ENCODE measurements at places on chromosomes 3 and 15. TPM values are rescaled to one million over a fixed set of nuclear protein-coding genes. Genes with fewer than 3 reads are reported as not detected.

Gene ZNF620
- total RNA-seq, result 27.1 TPM

Gene THAP10
- 3.7 TPM for total RNA-seq

Gene RASA2
- 24.4 TPM for total RNA-seq

Gene SMARCC1
- total RNA-seq, result 268 TPM

DNA sequence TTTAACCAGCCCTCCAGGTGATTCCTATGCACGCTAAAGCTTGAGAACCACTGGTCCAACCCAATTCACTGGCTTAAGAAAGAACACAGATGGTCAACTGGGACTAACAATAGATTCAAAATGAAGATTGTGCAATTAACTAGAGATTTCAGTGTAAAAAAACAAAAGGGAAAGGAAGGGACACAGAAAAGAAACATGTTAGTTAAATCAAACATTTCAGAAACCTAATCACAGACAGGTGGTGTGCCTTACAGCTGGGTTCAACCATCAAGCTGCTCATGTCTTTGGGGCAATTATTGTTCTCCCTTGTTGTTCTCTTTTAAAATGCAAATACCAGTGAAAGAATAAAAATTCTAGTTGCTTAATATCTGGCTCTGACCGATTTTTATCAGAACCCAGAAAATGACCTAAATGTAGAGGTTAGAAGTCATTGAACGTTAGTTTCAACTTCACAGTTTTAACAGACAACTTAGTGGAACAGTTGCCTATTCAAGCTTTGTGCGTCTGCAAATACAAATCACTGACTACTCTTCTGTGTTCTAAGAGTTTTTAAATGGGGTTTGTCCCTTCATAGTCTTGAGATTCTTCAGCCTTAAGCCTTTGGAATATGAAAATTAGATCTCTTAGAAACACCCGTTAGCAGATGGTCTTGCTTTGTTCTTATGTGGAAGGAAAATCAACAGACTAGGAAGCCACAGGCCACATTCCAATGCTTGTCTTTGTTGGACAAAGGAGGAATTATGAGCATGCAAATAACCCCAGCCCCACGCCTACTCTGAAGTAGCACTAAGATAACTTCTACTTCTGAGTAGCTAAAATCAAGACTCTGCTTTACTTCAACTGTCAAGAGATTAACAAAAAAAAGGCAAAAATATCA lies 223.4 kb downstream of the ATP8B4 start:
- H3K27ac ChIP-seq, result no peak overlapping the region
- no peaks in the 10 kb centered on the region for H3K36me3 ChIP-seq
- 0 out of 3 replicates have a peak overlapping the region, but pooled peaks have one; percentile 6 for H3K4me3 ChIP-seq
- no peaks in the 10 kb centered on the region for H3K27me3 ChIP-seq
- H3K4me1 ChIP-seq, result no peaks in the 10 kb centered on the region
- DNase-seq, result no peak

DNA sequence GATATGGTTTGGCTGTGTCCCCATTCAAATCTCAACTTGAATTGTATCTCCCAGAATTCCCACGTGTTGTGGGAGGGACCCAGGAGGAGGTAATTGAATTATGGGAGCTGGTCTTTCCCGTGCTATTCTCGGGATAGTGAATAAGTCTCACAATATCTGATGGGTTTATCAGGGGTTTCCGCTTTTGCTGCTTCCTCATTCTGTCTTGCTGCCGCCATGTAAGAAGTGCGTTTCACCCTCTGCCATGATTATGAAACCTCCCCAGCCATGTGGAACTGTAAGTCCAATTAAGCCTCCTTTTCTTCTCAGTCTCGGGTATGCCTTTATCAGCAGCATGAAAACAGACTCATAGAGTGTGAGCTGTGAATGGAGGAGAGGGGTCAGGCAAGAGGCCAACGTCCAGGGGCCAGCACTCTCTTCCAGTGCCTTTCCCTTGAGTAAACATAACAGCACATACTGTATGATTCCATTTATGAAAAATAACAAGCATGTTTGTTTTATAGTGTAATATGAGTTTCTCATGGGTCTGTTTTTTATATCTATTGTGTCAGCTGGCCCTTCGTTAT lies 16.3 kb upstream of the LCTL start:
- no peak overlapping the region for H3K27ac ChIP-seq
- H3K4me3 ChIP-seq, result no peak overlapping the region
- DNase-seq, result no peak
- H3K36me3 ChIP-seq, result no peaks in the 10 kb centered on the region
- H3K4me1 ChIP-seq, result no peaks in the 10 kb centered on the region

DNA sequence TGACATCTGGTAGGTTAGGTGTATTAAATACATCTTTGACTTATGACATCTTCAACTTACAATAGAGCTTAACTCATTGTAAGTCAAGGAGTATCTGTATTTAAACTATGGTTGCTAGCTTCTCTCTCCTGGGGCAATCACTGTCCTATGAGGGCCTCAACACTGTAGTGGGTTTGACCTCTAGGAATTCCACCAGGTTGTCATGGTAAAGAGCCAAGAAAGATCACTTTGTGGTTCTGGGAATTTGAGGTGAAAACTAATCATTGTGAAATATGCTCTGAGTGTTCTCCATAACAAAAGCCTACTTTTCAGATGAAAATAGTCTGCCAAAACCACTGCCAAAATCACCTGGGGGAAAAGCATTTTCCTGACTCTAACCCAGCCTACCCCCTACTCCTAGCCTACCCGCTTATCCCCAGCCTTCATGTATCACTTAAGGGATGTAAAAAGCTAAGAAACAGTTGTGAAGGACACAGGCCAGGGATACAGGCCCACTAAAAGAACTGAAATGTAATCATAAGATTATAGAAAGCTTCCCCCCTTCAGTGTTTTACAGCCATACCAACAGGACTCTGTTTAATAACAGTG lies 723.8 kb downstream of the MECOM start:
- H3K27ac ChIP-seq, result no peak overlapping the region
- no peak for DNase-seq
- H3K4me3 ChIP-seq, result no peak overlapping the region
- H3K36me3 ChIP-seq, result no peaks in the 10 kb centered on the region
- H3K4me1 ChIP-seq, result no peaks in the 10 kb centered on the region

DNA sequence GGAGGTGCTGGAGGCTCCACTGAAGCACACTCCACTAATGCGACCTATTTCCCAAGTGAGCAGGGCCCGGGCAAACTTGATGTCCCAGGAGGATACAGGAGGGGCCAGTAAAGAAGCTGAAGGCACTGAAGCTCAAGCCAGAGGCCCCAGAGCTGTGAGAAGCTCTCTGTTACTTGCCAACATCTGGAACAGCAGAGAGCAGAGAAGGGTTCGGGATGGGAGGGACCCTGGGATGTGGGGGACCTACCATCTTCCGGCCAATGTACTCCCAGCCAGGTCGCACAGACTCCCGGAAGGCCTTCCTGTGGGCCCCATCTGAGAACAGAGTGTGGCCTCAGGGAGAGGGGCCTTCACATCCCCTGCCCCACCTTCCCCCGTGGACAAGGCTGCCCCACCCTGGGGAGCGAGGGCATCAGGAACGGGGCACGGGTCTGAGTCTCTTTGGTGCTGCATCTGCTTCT lies 3.1 kb downstream of the HHATL start:
- DNase-seq, result no peak
- H3K27me3 ChIP-seq, result no peaks in the 10 kb centered on the region
- H3K36me3 ChIP-seq, result no peaks in the 10 kb centered on the region
- H3K27ac ChIP-seq, result no peak overlapping the region

DNA sequence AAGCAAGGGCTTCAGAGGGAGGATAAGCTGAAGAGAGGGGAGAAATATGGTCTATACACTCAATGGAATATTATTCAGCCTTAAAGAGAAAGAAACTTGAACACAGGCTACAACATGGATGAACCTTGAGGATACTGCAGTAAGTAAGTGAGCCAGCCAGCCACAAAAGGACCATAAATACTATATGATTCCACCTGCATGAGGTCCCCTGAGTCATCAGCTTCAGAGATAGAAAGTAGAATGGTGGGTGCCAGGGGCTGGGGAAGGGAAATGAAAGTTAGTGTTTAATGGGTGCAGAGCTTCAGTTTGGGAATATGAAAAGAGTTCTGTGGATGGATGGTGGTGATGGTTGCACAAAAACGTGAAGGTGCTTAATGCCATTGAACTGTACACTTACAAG lies 68.4 kb upstream of the SEC13 start:
- DNase-seq, result no peak
- no peak overlapping the region for H3K27ac ChIP-seq
- H3K4me3 ChIP-seq, result no peak overlapping the region
- H3K4me1 ChIP-seq, result no peaks in the 10 kb centered on the region
- no peaks in the 10 kb centered on the region for H3K27me3 ChIP-seq
- no peaks in the 10 kb centered on the region for H3K36me3 ChIP-seq

DNA sequence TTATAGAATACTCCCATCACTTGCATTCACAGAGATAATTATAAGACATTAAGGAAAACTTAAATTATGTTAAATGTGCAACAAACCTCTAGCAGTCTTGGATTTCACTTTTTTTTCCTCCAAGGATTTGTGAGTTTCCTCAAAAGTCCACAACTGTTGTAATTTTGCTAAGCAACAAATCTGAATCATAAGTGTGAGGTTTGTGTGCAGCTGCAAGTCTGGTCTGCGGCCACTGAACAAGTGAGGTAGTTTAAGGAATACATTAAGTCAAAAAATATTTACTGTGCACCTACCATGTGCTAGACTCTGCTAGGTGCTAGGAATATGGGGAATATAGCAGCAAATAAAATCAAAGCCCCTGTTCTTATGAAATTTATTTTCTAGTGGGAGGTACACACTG lies 70.2 kb downstream of the LRRC28 start:
- DNase-seq, result no peak
- H3K4me3 ChIP-seq, result no peak overlapping the region

DNA sequence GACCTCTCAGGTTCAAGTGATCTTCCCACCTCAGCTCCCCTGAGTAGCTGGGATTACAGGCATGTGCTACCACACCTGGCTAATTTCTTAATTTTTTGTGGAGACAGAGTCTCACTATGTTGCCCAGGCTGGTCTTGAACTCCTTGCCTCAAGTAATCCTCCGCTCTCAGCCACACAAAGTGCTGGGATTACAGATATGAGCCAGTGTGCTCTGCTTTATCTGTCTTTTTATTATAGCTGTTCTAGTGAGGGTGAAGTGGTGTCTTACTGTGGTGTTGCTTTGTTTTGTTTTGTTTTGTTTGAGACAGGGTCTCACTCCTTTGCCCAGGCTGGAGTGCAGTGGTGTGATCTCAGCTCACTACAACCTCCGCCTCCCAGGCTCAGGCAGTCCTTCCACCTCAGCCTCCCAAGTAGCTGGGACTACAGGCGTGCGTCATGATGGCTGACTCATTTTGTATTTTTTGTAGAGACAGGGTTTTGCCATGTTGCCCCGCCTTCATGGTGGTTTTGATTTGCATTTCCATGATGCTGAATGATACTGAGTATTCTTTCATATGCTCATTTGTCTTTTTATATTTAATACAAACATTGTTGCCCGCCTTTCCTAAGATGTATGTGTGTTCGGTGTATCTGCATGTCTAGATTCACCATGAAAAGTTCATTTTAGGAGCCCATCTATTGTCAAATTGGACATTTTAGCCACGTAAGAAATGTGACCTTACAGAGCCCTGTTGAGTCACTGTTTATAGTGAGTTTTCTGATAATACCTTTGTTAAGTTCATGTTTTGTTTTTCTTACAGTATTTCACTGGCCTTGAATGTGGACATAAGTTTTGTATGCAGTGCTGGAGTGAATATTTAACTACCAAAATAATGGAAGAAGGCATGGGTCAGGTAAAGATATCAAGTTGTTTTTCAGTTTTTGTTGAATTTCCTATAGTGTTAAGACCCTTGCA lies 80.6 kb downstream of the ARIH1 start:
- peaks cover 27% of the 10 kb centered on the region for H3K36me3 ChIP-seq
- no peak overlapping the region for H3K4me3 ChIP-seq
- no peak overlapping the region for H3K27ac ChIP-seq
- no peaks in the 10 kb centered on the region for H3K4me1 ChIP-seq
- no peak for DNase-seq

- H3K4me1 ChIP-seq, result no peaks in the 10 kb centered on the region
- H3K27me3 ChIP-seq, result no peaks in the 10 kb centered on the region
- no peak overlapping the region for H3K4me3 ChIP-seq
Measured at GRCh38 chr15:44028349-44028748, 166.7 kb downstream of the FRMD5 start.

- DNase-seq, result no peak
- H3K36me3 ChIP-seq, result peaks cover 10% of the 10 kb centered on the region
- H3K27me3 ChIP-seq, result no peaks in the 10 kb centered on the region
- 0 out of 2 replicates have a peak, but pooled peaks cover 4% of the 10 kb centered on the region for H3K4me1 ChIP-seq
Measured at GRCh38 chr15:56929399-56929798, 11.0 kb downstream of the TCF12 start.

DNA sequence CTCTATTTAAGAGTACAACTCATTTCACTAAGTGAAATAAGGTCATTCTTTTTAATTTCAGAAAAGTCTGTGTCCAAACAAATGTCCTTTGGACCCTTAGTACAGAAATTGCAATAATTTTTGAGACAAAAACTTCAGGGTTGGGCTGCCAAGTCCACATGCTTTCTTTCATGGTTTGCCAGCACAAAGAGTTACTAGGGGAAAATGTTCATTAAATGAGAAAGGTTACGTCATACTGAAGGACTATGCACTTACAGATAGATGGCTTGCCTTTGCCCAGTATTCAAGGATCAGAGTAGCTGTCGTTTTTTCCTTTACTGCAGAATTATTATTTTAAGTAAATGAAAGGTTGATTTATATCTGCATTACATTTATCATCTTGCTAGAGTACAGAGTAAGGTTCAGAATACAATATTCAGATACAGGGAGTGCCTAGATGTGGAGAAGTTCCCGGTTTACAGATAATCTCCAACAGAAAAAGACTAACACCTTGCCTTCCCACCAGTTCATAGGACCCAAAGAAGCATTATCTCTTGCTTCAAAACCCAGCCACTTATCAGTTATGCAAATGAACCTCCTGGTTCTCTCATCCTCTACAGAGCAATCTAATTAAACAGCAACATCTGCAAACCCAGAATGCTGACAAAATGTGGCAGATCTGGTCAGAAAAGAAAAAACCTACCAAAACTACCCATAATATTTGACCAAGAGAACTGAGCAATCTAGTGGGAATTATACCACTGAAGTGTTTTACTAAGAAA lies 179.3 kb downstream of the FRMD5 start:
- no peak overlapping the region for H3K4me3 ChIP-seq
- no peak overlapping the region for H3K27ac ChIP-seq
- no peaks in the 10 kb centered on the region for H3K4me1 ChIP-seq
- H3K27me3 ChIP-seq, result no peaks in the 10 kb centered on the region

DNA sequence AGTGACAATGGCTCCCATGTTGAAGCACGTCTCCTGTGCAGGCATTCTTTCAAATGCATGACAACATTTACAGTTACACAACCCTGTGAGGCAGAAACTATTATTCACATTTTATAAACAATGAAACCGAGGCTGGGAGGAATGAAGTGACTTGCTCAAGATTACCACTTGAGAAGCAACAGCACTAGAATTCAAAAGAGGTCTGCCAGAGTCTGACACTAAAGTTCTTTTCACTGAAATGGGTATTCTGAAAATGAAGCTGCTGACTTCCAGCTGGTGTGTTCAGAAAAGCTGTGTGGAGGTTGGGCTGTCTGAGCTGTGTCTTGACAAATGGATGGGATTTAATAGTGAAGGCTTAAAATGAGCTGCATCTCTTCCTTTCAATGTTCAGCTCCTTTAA lies 104.4 kb downstream of the THSD4 start:
- no peak for DNase-seq
- no peak overlapping the region for H3K27ac ChIP-seq
- H3K27me3 ChIP-seq, result no peaks in the 10 kb centered on the region
- H3K36me3 ChIP-seq, result peaks cover 2% of the 10 kb centered on the region

- no peaks in the 10 kb centered on the region for H3K27me3 ChIP-seq
- no peak overlapping the region for H3K27ac ChIP-seq
- no peak for DNase-seq
Measured at GRCh38 chr3:177647341-177647740, 450.1 kb upstream of the TBL1XR1 start.

Measured in H9 (cell line).